Stimulated activated CD4-positive, alpha-beta T cell treated with anti-CD3 and anti-CD28 coated beads, Interleukin-4, amount 100 ng/mL, for 24 hours (primary cell): ENCODE measurements at places on chromosomes 16 and 17.

GRCh38 chr16:4800290-4801041 is 2.0 kb downstream of the ROGDI start:
- no peak for DNase-seq

GRCh38 chr17:74231928-74232907 is 18.8 kb downstream of the TTYH2 start:
- DNase-seq: no peak

DNA sequence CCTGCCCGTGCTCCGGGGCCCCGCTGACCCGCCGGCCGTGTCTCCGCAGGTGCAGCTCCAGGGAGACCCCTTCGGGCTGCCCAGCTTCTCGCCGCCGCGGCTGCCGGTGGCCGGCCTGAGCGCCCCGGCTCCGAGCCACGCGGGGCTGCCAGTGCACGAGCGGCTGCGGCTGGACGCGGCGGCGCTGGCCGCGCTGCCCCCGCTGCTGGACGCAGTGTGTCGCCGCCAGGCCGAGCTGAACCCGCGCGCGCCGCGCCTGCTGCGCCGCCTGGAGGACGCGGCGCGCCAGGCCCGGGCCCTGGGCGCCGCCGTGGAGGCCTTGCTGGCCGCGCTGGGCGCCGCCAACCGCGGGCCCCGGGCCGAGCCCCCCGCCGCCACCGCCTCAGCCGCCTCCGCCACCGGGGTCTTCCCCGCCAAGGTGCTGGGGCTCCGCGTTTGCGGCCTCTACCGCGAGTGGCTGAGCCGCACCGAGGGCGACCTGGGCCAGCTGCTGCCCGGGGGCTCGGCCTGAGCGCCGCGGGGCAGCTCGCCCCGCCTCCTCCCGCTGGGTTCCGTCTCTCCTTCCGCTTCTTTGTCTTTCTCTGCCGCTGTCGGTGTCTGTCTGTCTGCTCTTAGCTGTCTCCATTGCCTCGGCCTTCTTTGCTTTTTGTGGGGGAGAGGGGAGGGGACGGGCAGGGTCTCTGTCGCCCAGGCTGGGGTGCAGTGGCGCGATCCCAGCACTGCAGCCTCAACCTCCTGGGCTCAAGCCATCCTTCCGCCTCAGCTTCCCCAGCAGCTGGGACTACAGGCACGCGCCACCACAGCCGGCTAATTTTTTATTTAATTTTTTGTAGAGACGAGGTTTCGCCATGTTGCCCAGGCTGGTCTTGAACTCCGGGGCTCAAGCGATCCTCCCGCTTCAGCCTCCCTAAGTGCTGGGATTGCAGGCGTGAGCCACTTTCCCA is 5.9 kb downstream of the CTF1 start:
- peak; percentile 49 for DNase-seq

GRCh38 chr17:63439687-63440086 is 6.4 kb downstream of the CYB561 start:
- no peak for DNase-seq

GRCh38 chr16:50234771-50235556 is 31.4 kb upstream of the ADCY7 start:
- DNase-seq: no peak

DNA sequence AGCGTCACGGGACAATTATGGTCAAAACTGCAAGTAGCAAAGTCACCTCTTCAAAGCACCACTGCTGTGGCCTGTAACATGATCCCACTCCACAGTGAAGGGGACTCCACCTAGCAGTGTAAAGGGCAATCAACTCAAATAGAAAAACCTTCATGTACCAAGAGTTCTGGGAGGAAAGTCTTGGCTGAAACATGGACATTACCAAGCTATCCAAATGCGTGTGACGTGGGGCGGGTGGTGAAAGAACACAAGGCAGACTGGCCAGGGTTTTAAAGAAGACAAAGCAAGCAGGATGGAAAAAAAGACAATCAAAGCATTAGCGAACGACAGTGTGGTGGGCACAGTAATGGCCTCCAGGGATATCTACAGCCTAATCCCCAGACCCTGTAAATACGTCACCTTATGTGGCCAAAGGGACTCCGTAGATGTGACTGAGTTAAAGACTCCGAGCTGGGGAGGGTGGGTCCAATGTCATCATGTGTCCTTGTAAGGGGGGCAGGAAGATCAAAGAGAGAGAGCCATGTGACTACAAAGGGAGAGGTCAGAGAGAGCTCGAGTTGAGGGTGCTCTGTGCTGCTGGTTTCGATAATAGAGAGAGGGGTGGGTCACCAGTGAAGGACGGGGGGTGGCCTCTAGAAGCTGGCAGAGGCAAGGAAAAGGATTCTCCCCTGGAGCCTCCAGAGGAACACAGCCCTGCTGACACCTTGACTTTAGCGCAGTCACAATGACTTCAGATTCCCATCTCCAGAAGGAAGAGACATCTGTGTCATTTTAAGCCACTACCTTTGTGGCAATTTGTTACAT is 6.0 kb downstream of the HSDL1 start:
- DNase-seq: no peak
